Airway epithelial cell (primary cell): ENCODE measurements at places on chromosomes 4 and X. TPM values are rescaled to one million over a fixed set of nuclear protein-coding genes. Genes with fewer than 3 reads are reported as not detected.

INTU gene
- 2.1 and 4.9 TPM in 2 replicates for total RNA-seq

C4orf46 gene
- 6.1 and 10.4 TPM in 2 replicates for total RNA-seq

ANTXR2 gene
- total RNA-seq: 11.8 and 14.2 TPM in 2 replicates

NR3C2 gene
- total RNA-seq: 0.14 and 0.42 TPM in 2 replicates

F9 gene
- not detected in 2 replicates for total RNA-seq

SUPT20HL1 gene
- total RNA-seq: not detected in 2 replicates

SNX12 gene
- 54.8 and 67.6 TPM in 2 replicates for total RNA-seq

PHEX gene
- total RNA-seq: 1.2 and 2.4 TPM in 2 replicates

GATB gene
- total RNA-seq: 22.6 and 35.7 TPM in 2 replicates

PWWP3B gene
- total RNA-seq: 0.65 and 0.99 TPM in 2 replicates

TLR7 gene
- not detected in 2 replicates for total RNA-seq

NPY5R gene
- not detected in 2 replicates for total RNA-seq

FAM184B gene
- total RNA-seq: not detected in 2 replicates

NSUN7 gene
- 1.0 and 1.5 TPM in 2 replicates for total RNA-seq

ADAMTS3 gene
- 0.09 and 0.42 TPM in 2 replicates for total RNA-seq

YY2 gene
- total RNA-seq: 0.74 and 0.78 TPM in 2 replicates

AMER1 gene
- 2.2 and 2.8 TPM in 2 replicates for total RNA-seq

NEIL3 gene
- total RNA-seq: 4.2 and 4.3 TPM in 2 replicates

FSTL5 gene
- total RNA-seq: under 0.01 TPM in 1 of 2 replicates, not detected in the other

GAGE12J gene
- total RNA-seq: not detected in 2 replicates

PRR32 gene
- total RNA-seq: not detected in 2 replicates

CYBB gene
- total RNA-seq: not detected in 2 replicates

CENPE gene
- total RNA-seq: 11.1 and 12.5 TPM in 2 replicates

DGAT2L6 gene
- not detected in 2 replicates for total RNA-seq

PLA2G12A gene
- 34.5 and 41.5 TPM in 2 replicates for total RNA-seq

FAM9C gene
- not detected in 2 replicates for total RNA-seq

CFAP99 gene
- not detected in 2 replicates for total RNA-seq

CCDC120 gene
- 6.3 and 11.5 TPM in 2 replicates for total RNA-seq

SPP1 gene
- not detected in 2 replicates for total RNA-seq

SRPX gene
- 11.2 and 13.6 TPM in 2 replicates for total RNA-seq

USP38 gene
- 13.1 and 16.9 TPM in 2 replicates for total RNA-seq

PPEF2 gene
- not detected in 2 replicates for total RNA-seq

AWAT2 gene
- total RNA-seq: not detected in 2 replicates

CTAG1A gene
- not detected in 2 replicates for total RNA-seq

SPINK2 gene
- not detected in 2 replicates for total RNA-seq

EDNRA gene
- 5.0 and 5.4 TPM in 2 replicates for total RNA-seq

MED14 gene
- total RNA-seq: 17.8 and 29.2 TPM in 2 replicates

SULT1B1 gene
- 0.05 and 0.28 TPM in 2 replicates for total RNA-seq

GPR119 gene
- total RNA-seq: not detected in 2 replicates

ACSL1 gene
- total RNA-seq: 30.1 and 42.9 TPM in 2 replicates

CDKL2 gene
- total RNA-seq: 0.60 and 1.1 TPM in 2 replicates

PCYT1B gene
- 0.60 and 1.1 TPM in 2 replicates for total RNA-seq

ARHGEF9 gene
- 7.1 and 8.5 TPM in 2 replicates for total RNA-seq

ALB gene
- total RNA-seq: 0.65 TPM in 1 of 2 replicates, not detected in the other

CAPN6 gene
- total RNA-seq: 0.14 TPM in 1 of 2 replicates, not detected in the other

CSTF2 gene
- total RNA-seq: 18.8 and 26.4 TPM in 2 replicates

DCTD gene
- 66.8 and 72.2 TPM in 2 replicates for total RNA-seq

RHOXF2 gene
- total RNA-seq: not detected in 2 replicates

FGFBP2 gene
- total RNA-seq: not detected in 2 replicates

SLC7A11 gene
- total RNA-seq: 7.6 and 11.8 TPM in 2 replicates

ANXA5 gene
- 225 and 244 TPM in 2 replicates for total RNA-seq

TRIM61 gene
- total RNA-seq: 0.79 and 1.2 TPM in 2 replicates

SERTM2 gene
- not detected in 2 replicates for total RNA-seq

TGIF2LX gene
- total RNA-seq: not detected in 2 replicates

HDX gene
- 0.49 and 14.1 TPM in 2 replicates for total RNA-seq

ANXA10 gene
- 0.56 TPM in 1 of 2 replicates, not detected in the other for total RNA-seq

ABLIM2 gene
- 0.14 and 0.23 TPM in 2 replicates for total RNA-seq

RPL39 gene
- total RNA-seq: 3,943 and 6,438 TPM in 2 replicates
